ENCODE measurements at places on chromosomes 13 and 19.

DNA sequence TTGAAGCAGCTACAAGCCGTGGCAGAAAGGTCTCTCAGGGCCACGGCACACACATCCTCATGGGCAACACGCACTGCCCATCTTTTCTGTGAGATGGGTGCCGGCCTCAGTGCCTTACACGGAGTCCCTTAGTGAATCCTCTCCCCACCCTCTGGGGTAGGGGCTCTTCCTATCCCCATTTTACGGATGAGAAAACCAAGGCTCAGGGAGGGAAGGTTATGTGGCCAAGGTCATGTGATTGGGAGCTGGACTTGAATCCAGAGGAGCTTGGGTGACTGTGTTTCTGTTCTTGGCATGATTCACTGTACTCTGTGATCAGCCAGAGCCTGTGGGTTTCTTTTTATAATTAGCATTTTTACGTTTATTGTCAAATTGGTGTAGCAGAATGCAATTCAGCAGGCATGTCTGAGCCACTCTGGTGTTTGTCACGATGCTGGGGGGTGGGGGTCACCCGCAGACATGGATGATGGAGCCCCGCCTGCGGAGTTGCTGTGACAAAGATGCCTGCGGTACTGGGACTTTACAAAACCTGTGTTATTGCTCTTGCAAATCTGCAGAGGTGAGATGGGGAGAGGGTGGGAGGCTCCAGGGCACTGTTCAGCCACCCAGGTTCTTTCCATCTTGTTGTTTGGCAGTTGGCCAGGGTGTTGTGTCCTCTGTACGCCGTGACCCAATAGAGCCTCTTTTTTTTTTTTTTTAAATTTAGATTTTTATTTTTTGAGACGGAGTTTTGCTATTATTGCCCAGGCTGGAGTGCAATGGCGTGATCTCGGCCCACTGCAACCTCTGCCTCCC lies 4.5 kb downstream of the SCN1B start:
- no peak for DNase-seq

GRCh38 chr19:21148681-21149080 lies 6.8 kb downstream of the ZNF431 start:
- no peak for DNase-seq

DNA sequence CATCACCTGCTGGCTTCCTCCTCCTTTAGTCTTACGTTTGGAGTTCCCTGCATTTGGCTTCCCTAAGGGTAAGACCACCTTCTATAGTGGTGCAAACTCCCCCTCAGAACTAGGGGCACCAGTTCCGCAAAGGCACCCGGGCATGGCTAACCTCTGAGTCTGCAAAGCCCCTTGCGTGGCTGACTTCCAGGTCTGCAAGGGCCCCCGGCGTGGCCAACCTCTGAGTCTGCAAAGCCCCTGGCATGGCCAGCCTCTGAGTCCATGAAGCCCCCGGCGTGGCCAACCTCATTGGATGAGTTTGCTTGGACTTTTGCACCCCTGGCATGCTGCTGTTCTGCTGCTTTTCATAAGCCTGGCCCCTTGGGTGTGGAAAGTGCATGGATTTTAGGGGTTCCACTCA lies 5.1 kb downstream of the MCF2L start:
- DNase-seq, result no peak

DNA sequence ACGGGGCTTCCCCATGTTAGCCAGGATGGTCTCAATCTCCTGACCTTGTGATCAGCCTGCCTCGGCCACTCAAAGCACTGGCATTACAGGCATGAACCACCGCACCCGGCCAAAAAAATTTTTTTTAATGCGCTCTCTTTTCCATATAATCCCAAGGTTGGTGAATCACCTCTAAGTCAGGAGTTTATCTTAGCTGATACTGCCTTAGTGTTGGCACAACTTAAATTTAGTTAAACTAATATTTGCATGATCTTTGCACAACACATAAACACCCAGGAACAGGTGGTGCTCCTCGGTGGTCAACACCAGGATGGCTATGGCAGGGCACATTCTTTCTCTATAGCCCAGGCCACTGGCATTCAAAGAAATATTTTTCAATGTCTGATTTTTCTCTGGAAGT lies 24.1 kb upstream of the PSG7 start:
- DNase-seq, result no peak

DNA sequence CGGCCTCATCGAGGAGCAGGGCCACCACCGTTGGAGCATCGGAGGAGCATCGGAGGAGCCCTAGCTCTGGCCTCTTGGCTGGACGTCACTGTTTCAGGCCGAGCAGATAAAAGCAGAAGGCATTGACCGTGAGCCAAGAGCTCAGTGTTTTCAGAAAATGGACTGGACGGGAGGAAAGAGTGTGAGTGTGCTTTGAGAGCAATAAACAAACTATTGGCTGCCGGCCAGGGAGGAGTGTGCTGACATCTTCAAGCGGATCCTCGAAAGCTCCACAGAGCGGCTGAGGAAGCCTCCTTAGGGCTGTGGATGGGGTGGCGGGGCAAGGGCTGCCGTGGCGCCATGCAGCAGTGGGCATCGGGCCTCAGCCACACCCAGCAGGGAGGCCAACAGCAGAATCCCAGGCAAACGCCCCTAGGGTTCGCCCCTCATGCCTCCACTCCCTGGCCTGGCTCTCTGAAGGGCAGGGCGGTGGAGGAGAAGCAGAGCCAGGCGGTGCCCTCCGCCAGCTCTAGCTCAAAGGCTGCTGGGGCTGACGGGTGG lies 41.8 kb downstream of the IRS2 start:
- no peak for DNase-seq

DNA sequence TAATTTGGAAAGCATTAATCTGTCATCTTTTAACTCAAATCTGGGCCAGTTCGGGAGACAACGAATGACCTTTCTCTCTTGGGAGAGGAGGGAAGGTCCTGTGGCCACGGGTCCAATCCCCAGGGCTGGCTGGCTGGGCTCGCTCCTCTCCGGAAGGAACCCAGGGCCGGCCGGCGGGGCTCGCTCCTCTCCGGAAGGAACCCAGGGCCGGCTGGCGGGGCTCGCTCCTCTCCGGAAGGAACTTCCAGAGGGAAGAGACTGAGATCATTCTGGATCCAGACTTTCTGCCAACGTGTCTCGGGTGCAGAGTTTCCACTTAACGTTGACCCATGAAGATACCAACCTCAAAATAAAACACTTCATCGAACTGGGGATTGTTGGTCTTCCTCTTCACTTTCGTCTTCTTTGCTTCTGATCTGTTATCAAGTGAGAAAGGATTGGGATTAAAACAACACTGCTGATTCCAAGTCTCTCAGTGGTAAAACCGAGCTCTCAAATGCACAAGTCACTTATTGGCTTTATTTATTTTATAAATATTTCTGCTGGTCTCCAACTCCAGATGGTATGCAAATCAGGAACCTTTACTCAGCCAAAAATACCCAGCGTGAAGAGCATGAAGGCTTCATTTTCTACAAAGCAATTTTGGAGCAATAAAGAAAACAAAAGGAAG lies 53.3 kb upstream of the C13orf46 start:
- no peak for DNase-seq

DNA sequence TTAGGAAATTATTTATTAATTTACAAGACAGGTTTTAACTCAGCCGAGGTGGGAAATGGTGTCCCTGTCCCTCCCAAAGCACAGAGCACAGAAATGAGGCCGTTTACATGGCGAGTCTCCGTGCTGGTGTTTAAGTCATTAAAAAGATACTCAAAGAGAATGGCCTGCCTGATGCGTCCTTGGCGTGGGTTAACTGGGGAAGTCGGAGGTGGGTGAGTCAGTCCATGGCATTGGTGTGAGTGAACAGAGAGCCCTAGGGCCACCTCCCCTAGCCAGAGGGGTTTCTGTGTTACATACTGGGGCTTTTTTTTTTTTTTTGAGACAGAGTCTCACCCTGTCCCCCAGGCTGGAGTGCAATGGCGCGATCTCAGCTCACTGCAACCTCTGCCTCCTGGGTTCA lies 3.9 kb downstream of the FEM1A start:
- no peak for DNase-seq
